ENCODE measurements at places on chromosomes 12 and 14.
A peak's percentile ranks its signal among the peaks of the same experiment; 100 is the strongest.

DNA sequence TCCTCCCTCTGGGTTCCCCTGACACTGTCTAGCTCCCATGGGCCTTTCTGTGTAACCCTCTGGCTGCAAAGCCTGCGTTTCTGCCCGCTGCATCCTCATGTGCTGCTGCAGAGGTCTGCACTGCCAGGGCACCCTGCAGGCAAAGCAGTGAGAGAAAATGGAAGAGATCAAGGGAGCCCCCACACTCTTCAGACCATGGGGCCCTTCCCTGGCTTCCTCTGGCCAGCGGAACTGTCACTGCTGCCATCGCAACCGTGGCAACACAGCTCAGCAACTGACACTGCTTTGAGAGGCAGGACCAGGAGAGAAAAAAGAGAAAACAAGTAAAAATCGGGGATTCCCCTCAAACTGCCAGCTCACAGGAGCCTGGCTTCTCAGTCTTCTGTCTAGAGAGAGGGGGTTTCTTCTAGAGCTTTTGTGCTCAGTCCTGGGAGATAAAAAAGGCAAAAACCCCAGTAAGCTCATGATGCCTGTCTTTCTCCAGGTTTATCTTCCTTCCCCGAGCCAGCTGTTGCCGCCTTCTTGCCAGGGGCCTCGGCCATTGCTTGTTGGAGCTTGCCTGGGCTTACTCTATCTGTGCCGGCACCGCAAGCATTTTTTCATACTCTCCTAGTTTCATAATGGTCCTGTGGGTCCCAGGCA lies 38.9 kb downstream of the C14orf132 start:
- DNase-seq = no peak

- no peak for DNase-seq
Observed at GRCh38 chr12:14249368-14249767, 116.1 kb upstream of the ATF7IP start.

- no peak for DNase-seq
Observed at GRCh38 chr12:50404307-50404706, 3.6 kb downstream of the LARP4 start.

- DNase-seq = no peak
Observed at GRCh38 chr12:95096852-95097251, 23.4 kb upstream of the NR2C1 start.

DNA sequence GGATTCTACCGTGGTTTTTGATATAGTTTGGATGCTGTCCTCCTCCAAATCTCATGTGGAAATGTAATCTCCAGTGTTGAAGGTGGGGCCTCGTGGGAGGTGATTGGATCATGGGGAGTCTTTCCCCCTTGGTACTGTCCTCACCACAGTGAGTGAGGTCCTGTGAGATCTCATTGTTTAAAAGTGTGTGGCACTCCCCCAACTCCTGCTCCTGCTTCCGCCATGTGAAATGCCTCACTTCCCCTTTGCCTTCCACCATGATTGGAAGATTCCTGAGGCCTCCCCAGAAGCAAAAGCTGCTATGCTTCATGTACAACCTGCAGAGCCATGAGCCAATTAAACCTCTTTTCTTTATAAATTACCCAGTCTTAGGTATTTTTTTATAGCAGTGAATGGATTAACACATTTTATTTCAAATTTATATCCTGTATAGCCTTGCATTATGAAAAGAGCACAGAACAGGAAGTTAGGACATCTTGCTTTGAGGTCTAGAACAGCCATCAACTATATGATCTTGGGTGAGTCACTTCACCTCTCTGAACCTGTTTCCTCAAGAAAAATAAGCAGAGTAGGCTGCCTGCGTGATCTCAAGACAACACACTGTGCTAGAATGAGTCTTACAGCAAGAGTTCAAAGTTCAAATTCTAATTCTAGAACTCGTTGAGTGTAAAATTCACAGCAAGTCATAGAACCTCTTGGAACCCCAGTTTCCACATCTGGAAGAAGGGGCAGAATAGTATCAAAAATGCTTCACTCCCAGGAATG lies 160.9 kb upstream of the EEA1 start:
- no peak for DNase-seq

DNA sequence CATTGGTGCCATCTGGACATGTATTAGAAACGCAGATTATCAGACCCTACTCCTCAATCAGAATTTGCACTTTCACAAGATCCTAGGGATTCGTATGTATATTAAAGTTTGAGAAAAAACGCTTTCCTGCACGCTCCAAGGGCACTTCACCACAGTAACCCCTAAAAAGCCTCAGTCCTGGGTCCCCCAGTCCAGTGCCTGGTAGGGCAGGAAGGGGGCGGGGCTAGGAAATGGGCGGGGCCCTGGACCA lies 369 bp downstream of the DEPDC4 start:
- peak; percentile 98 for DNase-seq

DNA sequence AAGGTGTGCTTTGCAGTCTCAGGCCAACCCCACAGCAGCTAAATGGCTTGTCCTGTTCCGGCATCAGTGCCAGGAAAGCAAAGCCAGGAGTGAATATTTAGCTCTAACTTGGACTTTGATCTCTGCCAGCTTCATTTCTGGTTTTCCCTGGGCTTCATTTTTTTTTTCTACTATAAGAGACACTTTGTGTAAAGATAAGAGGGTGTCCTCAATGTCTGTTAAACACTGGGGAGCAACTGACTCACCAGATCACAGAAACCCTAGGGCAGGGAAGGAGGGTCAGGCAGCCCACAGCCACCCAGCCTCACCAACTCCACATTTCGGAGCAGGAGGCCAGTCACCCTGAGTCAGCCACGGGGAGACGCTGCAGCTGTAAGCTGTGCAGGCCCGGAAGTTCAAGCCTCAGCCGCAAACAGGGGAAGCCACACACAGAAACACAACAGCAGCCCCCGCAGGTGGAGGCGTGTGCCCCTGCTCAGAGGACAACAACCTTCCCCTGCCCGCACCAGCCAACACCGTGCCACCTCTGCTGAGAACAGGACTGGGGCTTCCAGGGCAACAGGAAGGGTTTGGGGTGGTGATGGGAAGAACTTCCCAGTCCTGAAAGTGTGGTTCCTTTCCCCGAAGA lies 6.3 kb downstream of the TNFRSF1A start:
- no peak for DNase-seq

- no peak for DNase-seq
Observed at GRCh38 chr14:79502136-79502750, 709.1 kb downstream of the DIO2 start.

Measured in nephron progenitor cell (in vitro differentiated cells).